ENCODE measurements at places on chromosomes 4 and X.

DNA sequence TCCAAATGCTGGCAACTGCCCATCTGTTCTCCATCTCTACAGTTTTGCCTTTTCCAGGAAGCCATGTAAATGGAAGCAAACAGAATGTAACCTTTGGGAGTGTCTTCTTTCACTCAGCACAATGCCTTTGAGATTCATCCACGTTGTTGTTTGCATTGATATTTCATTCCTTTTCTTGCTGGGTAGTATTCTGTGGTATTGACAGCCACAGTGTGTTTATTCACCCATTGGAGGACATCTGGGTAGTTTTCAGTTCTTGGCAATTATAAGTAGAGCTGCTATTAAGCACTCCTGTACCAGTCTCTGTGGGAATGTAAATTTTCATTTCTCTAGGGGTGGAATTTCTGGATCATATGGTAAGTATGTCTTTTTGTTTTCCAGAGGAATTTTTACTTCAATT lies 194.3 kb upstream of the RPS6KA3 start:
- DNase-seq = no peak

DNA sequence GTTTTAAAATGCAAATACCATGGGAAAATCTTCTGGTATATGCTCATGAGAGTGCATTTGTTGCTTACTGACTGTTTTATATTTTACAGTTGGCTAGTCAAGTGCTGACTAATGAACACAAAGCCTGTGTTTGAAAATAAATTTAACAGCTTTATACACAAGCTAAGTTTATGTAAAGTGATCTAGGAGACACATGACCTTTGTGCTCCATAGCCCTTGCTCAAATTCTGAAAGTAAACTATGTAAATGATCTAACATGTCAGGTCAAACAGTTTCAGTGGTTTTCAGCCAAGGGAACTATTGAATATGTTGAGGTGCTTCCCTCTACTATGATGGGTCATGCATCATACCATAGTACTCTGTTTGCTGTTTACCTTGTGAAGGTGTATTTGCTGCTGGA lies 36.7 kb downstream of the DIAPH2 start:
- peak; percentile 25 for DNase-seq

GRCh38 chr4:158811216-158811540 lies 42.4 kb downstream of the FNIP2 start:
- no peak for DNase-seq

DNA sequence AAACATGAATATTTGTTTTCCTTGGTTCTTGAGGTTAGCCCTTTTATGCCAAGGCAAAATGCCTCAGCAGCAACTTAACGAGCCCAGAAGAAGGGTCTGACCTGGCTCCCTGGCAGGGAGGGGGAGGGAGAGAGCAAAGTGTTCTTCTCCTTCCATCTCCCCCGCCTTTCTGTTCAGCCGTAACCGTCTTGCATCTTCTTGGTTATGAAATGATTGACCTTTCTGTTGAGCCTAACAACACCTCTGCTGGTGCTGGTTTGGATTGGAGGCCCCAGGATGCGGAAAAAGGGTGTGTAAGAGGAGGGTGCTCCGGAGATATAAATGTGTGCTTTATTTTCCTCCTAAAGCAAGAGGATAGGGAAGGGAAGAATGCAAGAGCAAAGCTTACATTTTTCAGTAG lies 44.7 kb downstream of the PTTG2 start:
- DNase-seq = no peak

- no peak for DNase-seq
These were observed 153.7 kb downstream of the AWAT2 start for GRCh38 chrX:69896046-69896445.
